HCEC 1CT (cell line): ENCODE measurements at places on chromosomes 2 and 18.

DNA sequence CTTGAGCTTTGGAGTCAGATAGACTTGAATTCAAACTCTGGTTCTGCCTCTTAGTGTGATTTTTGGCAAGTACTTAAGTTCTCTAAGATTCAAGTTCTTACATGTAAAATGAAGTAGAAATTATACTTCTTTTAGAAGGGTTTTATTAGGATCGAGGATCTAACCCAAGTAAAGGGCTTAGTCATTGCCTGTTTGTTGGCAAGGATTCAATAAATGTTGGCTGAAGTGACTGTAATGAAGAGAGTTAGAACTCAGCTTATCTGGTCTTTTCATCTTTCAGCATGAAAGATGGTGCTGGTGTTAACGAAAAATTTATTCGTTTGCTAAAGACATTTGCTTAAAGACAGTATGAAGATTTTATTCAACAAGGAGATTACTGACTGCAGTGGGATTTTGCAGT lies 315.9 kb upstream of the THUMPD2 start:
- peak; percentile 75 for DNase-seq

DNA sequence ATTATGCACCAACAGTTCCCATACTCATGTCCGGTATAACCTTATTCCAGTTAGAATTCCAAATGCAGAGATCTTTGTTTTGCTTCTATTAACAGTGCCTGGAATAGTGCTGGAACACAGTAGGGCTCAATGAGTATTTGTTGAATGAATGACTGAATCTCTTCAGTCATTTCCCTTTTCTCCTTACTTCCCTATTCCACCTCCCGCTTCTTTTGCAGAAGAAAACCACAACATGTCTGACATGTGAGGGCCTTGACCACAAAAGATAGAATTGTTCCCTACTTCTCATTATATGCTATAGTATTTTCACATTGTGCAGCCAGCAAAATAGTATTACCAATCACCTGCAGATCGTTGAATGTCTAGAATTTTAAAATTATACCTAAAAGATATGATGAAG lies 19.5 kb upstream of the HNRNPLL start:
- DNase-seq, result no peak

GRCh38 chr2:226495466-226496272 lies 304.0 kb downstream of the IRS1 start:
- no peak for DNase-seq

GRCh38 chr2:217307023-217307422 lies 447.2 kb upstream of the TNP1 start:
- DNase-seq, result no peak

- peak; percentile 46 for DNase-seq
Observed at GRCh38 chr2:216696751-216697560, 1.6 kb upstream of the IGFBP5 start.

DNA sequence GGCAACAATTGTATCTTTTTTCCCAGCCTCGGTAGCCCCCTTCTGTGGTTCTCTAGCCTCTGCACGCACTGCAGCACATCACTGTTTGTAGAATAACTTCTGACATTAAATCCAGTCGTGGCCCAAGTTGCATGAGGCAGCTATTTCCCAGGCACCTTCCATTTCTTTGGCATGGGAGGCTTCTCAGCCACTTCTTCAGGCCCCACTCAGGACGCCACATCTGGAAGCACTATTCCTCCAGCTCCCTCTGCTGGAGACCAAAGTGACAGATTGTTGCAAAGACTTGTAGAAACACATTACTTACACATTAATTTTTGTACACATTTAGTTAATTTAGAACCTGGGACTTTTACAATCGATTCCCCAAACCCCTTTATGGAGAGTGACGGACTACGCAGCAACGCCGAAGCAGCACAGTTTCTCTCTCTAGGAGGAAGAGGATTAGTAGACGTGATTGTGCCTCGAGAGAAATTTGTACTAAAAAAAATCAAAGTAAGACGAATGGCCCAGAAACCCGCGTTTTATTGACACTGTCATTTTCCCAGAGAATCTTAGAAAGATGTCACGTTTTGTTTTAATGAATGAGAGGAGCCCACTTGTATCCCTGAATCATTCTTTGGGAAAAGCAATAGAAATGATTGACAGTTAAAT lies 57.8 kb upstream of the RGPD5 start:
- peak; percentile 42 for DNase-seq

GRCh38 chr18:45805551-45805950 lies 19.9 kb upstream of the SIGLEC15 start:
- DNase-seq, result peak; percentile 30

DNA sequence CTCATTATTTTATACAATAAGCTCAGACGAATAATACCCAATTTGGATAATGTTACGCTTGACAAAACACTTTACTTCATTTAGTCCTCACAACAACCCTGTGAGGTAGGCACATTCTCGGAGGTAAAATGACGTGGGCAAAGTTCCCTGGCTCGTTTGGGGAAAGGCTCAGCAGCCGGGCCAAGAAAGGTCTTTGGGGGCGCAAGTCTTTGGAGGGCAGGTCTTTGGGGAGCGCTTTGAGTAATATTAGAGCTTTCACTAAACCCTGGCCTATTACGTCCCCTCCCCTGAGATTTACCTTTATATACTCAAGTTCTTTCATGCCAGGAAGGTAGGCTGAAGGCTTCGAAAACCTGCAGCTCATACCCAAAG lies 427 bp downstream of the RBKS start:
- no peak for DNase-seq

DNA sequence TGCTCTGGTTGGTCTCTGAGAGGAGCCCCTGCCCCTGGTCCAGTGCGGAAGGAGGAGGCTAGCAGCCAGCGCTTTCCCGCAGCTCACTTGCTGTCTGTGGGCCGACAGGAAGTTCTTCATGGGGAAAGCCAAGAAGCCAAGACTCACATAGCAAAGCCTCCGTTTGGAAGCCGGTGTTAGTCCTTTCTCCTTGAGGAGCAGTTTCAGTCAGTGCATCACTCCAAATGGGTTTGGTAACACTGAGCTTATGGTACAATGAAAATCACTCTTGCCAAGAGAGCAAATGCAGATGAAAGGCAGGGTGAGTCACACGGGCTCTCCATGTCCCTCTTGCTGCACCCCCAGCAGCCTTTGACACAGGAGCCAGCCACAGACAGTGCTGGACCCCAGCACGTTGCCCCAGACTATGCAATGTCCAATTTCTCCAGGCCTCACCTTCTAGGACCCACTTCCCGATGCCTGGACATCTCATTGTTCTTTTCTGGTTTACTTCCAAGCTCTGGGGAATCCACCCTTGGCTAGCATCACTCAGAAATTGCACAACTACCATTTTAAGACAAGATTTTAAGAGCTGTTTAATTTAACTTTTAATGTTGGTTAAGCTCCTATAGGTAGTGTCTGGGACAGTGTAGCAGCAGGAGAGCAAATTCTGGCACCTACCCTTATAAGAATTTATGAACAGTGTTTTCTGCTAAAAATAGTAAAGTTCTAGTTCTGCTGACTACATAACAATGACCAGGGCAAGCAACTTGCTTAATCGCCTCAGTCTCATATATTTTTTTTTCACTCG lies 174.9 kb downstream of the ASB1 start:
- DNase-seq, result peak; percentile 35

- peak; percentile 3 for DNase-seq
Observed at GRCh38 chr2:215188078-215188477, 49.7 kb upstream of the ABCA12 start.

DNA sequence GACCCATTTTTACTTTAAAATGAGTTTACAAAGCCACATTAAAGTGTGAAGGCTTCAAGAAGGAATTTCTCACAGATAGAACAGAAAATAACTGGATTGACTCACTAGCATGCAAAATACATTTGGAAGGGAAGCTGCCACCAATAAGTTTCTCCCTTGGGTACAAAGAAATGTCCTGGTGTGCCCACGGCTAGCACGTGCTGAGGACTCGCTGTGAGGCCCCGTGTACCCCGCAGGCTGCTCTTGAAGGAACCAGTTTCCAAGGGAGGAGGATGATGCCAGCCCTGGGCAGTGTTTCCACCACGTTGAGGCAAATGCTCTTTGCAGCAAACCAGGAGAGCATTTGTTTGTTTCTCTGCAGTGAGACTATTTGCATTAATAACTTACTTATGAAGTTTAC lies 207.3 kb downstream of the SH3RF3 start:
- no peak for DNase-seq

DNA sequence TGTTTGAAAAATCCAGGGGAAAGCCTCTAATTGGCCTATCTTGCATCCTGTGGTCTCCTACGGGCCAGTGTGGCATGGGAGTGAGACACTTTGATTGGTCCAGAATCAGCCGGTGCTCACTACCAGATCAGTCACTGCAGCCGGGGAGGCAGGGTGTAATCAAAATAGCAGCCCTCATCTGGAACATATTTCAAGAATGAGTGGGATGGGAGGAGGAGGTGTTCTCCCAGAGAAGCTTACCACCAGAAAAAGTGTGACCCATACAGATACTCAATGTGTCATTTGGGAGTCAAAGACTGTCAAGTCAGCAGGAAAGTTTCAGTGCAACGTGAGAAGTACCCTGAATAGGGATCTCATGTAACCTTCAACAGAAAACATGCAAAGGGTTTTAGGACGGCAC lies 393.9 kb upstream of the SLC14A2 start:
- no peak for DNase-seq

DNA sequence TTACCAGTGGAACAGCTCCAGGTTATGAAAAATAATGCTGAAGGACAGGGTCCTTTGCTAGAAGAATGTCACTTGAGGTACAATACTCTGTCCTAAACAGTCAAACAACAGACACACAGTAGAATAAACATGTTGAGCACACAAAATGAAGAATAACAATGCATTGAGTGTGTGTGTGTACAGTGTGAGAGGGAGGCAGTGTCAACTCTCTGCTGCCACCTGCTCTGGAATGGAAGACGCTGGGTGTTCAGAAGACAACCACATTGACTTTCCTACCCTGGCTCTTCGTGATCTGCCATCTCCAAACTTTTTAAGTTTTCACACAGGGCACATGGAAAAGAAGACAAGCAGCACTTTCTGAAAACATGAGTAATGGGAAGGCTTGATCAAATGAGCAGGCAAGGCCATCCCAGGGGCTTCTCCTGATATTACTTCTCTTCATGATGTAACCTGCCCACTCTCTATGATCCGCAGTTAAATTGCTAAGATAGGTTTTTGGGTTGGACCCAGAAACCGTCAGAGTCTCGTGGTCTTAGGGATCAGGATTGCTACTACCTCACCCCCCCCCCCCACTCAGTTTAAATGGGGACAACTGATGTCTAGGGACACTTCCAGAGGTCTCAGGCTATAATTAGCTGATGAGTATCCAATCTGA lies 533.2 kb upstream of the TNP1 start:
- DNase-seq, result peak; percentile 68

DNA sequence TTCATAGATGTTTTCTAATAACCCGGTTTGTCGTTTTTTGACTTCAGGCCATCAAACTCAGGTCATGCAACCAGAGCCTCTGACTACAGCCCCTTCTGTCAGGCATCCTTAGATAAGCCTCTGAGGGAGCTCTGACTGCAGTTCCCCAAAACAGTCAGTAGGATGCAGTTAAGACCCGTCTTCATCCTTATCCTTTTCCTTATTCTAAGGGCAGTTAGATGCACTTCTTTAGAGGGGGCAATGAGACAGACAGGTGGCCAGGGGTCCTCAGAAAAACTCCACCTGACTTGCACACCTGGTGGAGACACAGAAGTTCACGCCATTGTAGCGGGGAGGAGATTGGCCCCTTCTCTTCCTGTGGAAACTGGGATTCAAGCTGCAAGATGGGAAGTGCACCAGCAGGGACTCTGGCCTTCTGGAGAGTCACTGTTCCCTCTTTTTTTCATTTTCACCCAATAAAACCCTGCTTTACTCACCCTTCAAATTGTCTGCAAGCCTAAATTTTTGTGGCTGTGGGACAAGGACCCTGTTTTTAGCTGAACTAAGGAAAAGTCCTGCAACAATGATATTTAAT lies 104.8 kb upstream of the TFPI start:
- DNase-seq, result peak; percentile 32

DNA sequence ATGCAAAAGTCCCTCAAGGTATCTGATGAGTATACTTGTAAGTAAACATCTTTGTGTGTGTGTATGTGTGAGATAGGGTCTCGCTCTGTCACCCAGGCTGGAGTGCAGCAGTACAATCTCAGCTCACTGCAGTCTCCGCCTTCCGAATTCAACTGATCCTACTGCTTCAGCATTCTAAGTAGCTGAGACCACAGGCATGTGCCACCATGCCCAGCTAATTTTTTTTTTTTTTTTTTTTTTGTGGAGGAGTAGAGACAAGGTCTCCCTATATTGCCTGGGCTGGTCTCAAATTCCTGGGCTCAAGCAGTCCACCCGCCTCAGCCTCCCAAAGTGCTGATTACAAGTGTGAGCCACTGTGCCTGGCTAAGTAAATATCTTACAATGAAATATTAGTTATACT lies 23.2 kb downstream of the ADAM17 start:
- DNase-seq, result no peak

DNA sequence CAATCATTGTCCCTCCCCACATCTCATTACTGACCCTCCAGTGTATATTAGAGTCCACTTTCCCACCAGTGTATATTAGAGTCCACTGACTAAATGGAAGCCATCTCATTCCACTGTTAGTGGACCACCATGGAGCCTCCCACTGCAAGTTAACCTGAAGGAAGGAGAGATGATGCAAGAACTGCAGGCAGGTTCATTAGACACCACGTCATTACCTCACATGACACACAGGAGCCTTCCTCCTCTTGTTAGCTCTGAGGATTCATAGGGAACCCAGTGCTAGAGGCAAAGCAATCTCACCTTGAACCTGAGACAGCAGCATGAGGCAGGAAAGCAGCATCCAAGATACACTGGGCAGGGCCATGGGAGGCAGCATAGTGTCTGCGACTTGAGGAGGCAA lies 523 bp downstream of the REG3A start:
- DNase-seq, result no peak

DNA sequence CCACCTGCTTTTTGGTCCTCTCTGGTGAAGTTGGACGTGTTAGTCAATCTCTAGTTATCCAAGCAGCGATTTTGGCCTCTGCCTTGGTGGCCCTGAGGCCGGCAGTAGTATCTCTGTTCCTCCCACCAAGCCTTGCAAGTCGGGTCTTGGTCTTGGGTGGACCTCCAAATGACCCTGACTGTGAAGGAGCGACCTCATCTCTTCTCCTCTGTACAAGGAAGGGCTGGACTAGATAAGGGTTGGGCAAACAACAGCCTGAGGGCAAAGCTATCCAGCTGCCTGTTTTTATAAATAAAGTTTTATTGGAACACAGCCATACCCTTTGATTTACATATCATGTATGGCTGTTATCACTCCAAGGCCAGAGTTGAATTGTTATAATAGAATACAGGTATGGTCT lies 74.6 kb upstream of the FOSL2 start:
- no peak for DNase-seq

DNA sequence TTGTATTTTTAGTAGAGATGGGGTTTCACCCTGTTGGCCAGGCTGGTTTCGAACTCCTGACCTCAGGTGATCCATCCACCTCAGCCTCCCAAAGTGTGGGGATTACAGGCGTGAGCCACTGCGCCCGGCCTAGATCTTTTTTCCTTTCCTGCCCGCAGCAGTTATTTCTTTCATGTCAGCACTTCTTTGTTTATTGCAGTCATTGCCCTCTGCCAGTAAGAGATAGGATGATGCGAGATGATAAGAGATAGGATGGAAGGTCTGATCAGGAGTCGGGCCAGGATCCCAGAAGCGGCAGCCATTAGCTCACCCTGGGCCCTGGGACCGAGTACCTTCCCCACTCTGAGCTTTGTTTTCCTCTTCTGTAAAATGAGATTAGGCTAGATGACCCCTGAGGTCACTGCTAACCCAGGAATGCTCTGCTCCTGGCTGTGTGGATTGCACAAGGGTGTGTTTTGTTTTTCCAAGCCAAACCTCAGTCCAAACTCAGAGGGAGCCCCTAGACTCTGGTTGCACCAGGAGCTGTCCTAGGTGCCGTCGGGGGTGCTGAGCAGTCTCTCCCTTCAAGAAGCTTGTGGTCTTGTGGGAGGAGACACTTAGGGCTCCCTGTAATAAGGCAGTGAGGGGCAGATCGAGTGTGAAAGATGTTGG lies 63.3 kb downstream of the LPIN1 start:
- no peak for DNase-seq

GRCh38 chr18:34957864-34958259 lies 83.4 kb upstream of the MAPRE2 start:
- DNase-seq, result no peak
